ENCODE measurements at places on chromosomes 3 and 15.

- DNase-seq = peak; percentile 11
Observed at GRCh38 chr3:121431726-121432517, 113.9 kb downstream of the POLQ start.

GRCh38 chr3:38108649-38109579, 28.0 kb downstream of the ACAA1 start:
- no peak for DNase-seq

- DNase-seq = no peak
Observed at GRCh38 chr15:25242166-25242879, 196.5 kb downstream of the UBE3A start.

DNA sequence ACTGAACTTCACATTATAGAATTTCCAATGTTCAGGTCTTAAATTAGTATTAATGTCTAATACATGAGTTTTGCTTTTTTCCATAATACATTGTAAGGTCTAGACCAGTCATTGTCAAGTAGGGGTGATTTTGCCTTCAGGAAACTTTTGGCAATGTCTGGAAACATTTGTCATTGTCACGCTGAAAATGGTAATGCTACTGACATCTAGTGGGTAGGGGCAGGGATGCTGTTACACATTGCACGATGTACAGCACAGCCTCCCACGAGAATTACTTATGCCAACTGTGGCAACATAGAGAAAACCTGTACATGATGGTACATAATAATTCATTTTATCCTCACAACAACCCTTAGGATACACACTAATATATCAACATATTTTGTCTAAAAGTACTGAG, 384.1 kb downstream of the CADM2 start:
- no peak for DNase-seq

DNA sequence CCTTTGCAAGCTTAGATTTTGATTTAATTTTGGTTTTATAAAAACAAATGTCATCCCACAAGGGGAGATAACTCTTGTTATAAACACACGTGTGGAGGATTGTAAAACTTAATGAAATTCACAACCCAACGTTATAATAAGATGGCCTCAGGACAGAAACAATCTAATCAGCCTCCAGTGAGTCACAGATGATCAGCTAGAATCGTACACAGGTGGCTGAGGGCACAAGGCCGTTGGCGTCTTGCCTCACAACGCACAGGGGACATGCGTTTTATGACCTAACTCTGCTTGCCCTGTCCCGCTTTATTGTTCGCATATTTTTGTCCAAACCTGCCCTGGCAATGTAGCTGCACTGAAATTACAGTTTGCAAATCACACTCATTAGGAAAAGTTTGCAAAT, 121.9 kb upstream of the PDZRN3 start:
- no peak for DNase-seq

DNA sequence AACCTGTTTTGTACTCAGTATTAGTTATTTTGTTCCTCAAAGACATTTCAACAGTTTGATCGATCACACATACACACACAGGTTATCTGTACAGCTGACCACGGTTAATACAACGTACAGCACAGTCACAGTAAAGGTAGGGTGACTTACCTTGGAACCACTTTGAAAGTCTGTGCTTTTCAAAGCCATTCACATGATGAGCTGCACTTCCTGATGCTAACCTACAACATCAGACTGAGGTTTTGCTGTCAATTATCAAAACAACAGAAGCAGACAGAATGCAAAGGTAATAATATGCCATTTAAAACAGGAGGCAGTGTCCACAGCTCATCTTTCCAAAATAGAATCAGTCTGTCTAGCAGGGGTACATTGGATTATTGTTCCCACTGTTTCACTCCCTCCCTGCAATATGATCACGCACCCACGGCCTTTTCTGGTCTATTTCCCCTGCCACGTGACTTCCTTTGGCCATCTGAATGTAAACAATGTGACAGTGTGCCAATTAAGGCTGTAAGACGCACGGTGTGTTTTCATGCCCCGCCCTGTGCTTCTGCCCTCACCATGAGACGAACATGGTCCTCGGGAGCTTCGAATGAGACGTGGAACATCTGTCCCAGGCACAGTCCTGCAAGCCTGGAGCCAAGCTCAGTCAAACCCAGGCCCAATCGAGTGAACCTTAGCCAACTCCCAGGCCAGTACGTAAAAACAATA, 102.4 kb downstream of the FMN1 start:
- no peak for DNase-seq

DNA sequence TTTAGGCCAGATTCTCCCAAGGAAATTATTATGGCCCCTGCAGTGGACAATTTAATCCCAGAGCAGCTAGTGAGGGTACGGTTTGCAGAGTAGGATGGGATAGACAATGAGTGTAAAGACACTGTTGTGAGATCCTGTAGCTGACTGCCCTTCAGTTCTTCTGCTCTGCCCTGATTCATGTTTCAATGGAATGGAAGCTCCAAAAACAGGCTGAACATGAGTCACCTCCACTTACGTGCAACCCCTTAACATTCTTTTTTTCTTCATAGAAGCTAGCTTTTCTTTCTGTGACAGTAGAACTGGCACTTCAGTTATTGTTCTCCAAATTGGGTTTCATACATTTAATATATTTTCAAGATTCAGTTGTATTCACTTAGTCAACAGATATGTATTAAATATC, 32.1 kb downstream of the CLDN18 start:
- DNase-seq = no peak

- no peak for DNase-seq
Observed at GRCh38 chr3:4461468-4462090, 5.5 kb downstream of the SUMF1 start.

DNA sequence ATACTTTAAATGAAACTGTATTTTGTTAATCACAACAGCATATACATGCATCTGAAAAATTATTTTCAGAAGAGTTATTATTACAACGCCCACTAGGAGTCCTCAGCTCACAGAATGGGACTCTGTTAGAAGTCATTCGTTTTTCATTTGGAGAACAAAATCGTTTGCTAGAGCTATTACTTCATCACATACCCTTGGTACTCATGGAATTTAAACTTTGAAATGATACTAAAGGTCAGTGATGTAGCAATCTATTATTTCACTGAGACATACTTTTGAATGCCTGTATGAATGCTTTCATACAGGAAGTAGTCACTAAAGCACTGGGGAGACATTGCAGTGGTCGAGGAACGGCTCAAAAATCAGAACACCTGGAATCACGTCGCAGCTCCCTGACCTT, 198.1 kb downstream of the MBNL1 start:
- no peak for DNase-seq

DNA sequence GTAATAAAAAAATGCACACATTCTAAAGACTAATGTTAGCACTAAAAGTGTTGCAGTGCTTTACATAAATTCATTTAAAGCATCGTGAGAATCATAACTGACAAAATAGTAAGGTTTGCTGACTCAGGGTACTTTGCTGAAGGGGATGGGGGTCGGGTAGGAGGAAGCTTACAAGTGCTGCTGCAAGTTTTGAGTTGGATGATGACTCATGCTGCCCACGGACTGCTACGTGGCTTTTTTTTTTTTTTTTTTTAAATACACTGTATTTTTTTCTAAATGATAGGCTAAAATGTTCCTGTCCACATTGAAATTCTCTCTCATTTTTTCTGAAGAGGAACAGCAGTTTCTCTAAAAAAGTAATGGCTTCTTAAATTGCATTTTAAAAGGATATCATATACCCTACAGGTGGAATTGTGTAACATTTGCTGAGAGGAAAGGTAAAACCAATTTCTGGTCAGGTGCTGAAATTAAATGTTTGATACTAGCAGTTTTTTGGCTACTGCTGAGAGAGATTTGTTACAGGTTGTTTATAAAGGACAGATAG, 2.2 kb downstream of the MAPK6 start:
- DNase-seq = peak; percentile 38

DNA sequence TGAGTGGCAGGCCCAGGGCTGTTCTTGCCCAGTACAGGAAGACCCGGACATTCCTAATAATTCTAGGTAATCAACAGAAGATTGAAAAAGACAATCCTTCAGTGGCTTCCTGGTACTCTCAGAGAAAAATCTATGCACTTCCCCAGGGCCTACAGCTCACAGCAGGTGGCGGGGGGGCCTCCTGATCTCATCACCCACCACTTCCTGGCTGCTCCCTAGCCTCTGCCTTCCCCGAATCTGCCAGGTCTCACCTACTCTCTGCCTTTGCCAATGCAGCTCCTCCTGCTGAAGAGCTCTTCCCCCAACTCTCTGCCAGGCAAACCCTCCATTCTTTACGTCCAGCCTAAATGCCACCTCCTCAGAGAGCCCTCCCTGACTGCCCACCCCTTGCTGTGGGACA, 37.5 kb downstream of the EHD4 start:
- peak; percentile 10 for DNase-seq

- no peak for DNase-seq
Observed at GRCh38 chr3:126208606-126209256, 28.3 kb upstream of the ALDH1L1 start.

DNA sequence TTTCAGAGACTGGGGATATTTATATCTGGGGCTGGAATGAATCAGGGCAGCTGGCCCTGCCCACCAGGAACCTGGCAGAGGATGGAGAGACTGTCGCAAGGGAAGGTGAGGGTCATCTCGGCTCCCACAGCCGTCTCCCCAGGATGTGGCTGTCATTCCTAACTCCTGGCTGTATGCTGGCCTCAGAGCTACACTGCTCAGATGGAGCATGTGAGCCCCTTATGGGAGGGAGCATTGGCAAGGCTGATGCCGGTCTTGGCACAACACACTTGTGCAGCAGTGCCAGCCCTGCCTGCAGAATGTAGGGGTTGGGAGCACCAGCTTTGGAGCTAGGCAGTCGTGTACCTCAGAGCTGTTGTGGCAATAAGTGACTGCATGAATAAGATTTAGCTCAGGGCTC, 5.2 kb downstream of the RCCD1 start:
- DNase-seq = no peak

- no peak for DNase-seq
Observed at GRCh38 chr15:71508081-71508682, 302.2 kb upstream of the NR2E3 start.

- DNase-seq = no peak
Observed at GRCh38 chr3:97895216-97895615, 73.4 kb downstream of the CRYBG3 start.

- DNase-seq = no peak
Observed at GRCh38 chr3:16326724-16327349, 61.8 kb downstream of the OXNAD1 start.

- DNase-seq = no peak
Observed at GRCh38 chr3:193057616-193058015, 140.0 kb upstream of the MB21D2 start.

- DNase-seq = no peak
Observed at GRCh38 chr3:53577506-53577905, 83.1 kb downstream of the CACNA1D start.

DNA sequence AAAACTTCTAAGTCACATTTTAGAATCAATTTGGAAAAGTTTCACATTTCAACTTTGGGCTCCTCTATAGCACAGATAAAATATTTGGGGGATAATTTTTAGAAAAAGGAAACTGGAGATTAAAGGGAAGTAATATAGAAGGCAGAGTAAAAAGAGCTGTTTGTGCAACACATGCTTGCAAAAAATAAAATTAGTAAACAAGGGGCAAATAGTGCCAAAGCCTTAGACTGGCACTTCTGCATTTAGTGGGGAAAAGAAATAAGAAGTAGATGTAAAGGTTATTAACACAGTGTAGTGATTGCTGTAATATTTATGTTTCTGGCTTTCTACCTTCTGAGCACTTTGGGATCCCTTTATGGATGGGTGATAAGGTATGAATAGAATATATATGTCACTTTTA, 246.6 kb downstream of the CBLB start:
- no peak for DNase-seq

DNA sequence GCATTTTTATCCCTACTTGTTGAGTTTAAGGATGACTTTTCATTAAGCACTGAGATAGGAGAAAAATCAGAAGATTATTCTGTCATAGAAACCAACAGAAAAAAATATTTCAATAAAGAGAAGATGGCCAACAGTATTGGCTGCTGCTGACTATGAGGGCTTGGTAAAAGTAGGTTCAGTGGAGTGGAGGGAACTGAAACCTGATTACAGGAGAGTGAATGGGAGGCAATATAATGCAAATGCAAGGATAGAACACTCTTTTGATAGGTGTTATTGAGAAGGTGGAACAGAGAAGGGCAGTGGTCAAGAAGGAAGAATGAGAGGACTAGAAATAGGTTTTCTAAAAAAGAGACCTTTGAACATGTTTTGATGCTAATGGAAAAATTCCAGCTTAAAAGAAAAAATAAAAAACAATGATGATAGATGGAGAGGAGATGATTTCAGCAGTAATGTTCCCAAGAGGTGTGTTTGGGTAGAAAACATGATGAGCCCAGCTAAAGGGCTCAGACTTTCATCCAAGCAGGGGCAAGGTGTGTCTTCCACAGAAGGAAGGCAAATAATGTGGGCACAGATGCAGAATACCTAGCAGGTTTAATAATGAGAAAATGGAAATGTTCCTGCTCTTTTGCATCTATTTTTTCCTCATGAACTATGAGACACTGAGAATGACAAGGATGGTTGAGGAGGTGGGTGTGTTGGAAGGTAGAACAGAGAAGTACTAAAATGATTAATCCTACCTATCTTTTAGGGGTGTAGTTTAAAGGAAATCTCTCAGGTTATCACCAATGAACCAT, 397.9 kb upstream of the GOLIM4 start:
- DNase-seq = no peak

GRCh38 chr15:69962561-69962960, 135.2 kb downstream of the TLE3 start:
- no peak for DNase-seq

DNA sequence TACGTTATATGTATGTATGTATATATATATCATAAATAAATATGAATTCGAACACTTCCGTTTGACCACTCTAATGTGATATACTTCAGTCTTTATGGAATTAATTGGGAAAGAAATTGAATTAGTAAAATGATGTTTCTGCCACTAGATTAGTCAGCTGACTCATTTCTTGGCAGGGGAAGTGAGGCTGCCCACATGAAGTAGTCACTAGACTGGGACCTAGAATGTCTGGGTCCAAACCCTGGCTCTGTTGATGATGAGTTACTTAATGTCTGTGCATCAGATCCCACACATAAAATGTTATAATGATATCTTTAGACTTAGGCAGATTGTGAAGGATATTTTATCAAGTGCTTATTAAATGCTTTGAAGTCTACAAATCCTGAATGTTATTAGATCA, 27.4 kb upstream of the ARL14 start:
- no peak for DNase-seq

DNA sequence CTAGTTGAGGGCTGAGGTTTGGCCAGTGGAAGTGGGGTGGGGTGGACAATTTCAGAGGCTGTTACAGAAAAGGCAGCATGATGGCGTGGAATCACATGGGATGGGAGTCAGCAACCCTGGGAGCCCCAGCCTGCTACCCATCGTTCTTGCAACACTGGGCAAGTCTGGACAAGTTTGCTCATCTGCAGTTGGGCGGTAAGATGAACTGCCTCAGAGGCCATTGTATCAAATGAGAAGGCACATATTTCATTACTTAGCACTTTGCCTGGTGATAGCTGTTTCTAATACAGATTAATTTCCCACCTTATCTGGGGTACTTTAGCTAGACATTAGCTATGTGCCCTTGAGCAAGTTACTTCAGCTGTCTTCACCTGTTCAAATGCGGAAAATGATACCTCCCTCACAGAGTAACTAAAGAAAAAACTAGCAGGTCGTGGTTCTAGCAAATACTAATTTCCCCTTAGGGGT, 248.9 kb downstream of the THSD4 start:
- DNase-seq = no peak

- no peak for DNase-seq
Observed at GRCh38 chr3:149353581-149354184, 20.2 kb upstream of the TM4SF18 start.
